GM12892 (cell line): ENCODE measurements at places on chromosomes 7 and 10.

- DNase-seq = no peak
Observed at GRCh38 chr7:132742189-132742612, 165.9 kb upstream of the PLXNA4 start.

DNA sequence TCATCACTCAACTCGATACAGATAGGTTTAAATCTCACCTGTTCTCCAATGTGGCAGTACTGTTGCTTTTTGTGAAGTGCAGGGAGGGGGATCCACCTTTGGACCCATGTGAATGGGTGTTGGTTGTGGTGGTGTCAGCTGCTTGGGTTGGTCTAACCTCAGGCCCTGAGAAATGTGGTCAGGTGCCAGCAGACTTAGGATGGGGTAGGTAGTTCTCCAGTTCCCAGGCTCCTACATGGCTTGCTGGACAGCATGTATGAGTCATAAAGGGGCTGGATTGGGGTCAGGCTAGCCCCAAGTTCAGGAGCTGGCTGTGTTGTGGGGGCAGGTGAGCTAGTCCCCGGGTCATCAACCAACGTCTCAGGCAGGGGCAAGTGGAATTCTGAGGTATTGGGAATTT lies 472.6 kb upstream of the CNTNAP2 start:
- DNase-seq = no peak

DNA sequence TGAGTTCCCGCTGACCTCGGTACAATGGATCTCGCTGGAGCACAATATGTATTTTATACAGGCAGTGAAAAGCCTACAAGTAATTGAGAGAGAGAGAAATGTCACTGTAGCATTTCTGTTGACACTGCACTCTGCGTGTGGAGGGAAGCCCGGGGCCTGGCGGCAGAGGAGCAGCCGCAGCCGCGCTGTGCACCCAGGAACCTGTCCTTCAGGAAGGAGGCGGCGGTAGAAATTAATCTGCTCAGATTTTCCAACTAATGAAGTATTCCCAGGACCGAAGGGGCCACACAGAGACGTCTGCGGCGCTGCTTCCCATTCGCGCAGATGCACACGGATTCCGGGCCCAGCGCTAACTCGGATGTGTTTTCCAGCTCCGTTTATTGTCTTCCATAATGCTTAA lies 170.1 kb downstream of the EBF3 start:
- DNase-seq = no peak

DNA sequence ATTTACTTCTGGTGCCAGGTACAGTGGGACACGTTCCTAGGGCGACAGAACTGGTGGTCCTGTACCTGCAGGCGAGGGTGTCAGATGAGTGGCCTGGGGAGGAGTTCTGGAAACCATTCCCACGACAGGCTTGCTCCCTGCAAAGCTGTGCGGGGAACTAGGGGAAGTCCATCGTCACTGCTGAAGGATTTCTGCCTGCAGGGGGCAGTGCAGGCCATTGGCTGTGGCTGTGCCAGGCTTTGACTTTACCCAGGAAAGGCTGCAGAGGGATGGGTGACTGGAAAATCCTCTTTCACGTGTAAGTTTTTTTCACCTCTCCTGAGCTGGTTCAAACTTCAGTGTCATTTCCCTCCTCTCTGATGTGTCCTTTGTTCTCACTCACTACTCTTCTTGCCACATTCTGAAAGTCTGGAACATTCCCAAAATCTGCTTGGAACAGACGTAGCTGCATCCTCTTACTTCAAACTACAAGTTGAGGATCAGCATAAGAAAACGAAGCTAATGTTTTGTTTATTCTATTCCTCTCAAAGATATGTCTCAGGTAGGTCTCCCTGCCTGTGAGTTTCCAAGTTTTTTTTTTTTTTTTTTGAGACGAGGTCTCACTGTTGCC lies 126.5 kb downstream of the SH2D4B start:
- DNase-seq = peak; percentile 25

GRCh38 chr10:75098902-75099673 lies 12.4 kb upstream of the SAMD8 start:
- no peak for DNase-seq

- no peak for DNase-seq
Observed at GRCh38 chr7:79673421-79673820, 220.0 kb upstream of the MAGI2 start.

GRCh38 chr7:132089356-132089755 lies 486.9 kb downstream of the PLXNA4 start:
- no peak for DNase-seq
